ENCODE measurements at places on chromosomes 16 and 17.
A peak's percentile ranks its signal among the peaks of the same experiment; 100 is the strongest.

DNA sequence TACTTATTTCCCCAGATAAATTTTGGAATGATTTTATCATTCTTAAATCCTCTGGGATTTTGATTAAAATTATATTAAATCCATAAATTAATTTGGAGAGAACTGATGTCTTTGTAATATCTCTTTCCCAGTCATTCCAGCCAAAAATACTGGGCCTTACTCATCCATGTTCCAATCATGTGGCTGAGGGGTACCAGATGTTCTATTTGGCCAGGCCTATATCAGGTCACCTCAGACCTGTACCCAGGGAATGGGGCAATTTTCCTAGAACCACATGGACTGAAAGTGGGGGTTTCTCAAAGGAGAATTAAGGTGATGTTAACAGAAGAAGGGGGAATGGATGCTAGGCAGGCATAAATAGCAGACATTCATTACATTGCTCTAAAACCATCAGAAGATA lies 7.5 kb downstream of the SNTB2 start:
- no peak for DNase-seq

GRCh38 chr17:79007504-79008381 lies 1.8 kb downstream of the CANT1 start:
- no peak for DNase-seq

DNA sequence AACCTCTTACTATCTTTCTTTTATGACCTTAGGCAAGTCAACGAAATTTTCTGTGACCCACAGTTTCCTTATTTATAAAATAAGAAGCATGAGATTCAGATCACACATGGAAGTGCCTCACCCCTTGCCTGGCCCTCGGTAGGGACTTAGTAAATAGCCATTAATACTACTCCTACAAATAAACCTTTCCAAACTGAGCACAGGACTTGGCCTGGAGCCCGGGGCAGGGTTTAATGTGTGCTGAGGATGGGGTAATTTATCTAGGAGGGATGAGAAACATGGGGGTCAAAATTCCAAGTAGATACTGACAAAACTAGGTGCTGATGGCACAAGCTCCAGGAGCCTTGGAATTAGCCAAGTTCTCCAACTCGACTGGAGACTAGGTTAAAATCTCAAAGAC lies 35.0 kb downstream of the PITPNC1 start:
- DNase-seq, result no peak

- DNase-seq, result peak; percentile 31
Observed at GRCh38 chr16:86029131-86029741, 130.3 kb downstream of the IRF8 start.

GRCh38 chr17:43324205-43324893 lies 74.4 kb upstream of the ARL4D start:
- no peak for DNase-seq

Data from fibroblast of gingiva (primary cell).